ENCODE measurements at places on chromosomes 1 and 21.

DNA sequence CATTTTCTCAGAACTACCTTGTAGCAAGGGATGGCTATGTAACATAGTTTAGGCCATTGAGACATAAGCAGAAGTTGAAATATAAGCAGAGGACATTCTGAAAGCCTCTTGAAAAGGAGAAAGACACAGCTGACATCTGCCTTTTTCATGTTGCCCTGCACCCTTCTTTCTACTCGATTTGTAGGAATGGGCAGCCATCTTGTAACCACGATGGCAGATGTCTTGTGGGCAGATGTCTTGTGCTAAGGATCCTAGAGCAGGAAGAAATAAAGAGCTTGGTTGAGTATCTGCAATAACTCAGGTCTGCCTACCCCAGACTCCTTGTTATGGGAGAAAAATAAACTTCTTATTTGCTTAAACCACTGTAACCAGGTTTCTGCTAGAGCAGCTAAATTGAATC, 351.0 kb downstream of the PDE4B start:
- DNase-seq = no peak

DNA sequence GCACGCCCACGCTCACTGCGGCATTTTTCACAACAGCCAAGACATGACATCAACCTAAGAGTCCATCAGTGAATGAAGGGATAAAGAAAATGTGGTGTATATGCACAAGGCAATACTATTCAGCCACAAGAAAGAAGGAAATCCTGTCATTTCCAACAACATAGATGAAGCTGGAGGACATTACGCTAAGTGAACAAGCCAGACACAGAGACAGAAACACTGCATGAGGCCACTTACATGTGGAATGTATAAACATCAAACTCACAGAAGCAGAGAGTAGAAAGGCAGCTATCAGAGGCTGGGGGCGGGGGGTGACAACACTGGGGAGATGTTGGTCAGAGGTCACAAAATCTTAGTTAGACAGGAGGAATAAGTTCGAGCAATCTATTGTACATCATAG, 20.9 kb downstream of the TMPRSS2 start:
- no peak for DNase-seq

DNA sequence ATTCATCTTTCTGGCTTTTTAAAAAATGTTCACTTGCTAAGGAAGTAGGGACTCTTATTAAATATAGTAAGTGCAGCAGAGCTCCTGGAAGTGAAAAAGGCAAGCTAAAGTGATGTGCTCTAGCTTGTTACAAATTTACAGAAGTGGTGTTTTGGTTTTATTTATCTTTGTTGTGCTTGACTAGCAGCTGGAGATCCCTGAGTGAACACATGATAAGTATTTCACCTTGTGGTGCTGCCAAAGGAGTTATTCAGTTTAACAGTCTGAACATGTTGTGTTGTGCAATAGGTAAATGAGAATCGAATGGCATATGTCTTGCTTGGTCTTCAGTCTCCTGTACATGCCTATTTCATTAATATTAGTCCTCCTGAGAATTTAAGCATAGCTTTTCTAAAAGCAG, 315.7 kb downstream of the TPR start:
- no peak for DNase-seq

DNA sequence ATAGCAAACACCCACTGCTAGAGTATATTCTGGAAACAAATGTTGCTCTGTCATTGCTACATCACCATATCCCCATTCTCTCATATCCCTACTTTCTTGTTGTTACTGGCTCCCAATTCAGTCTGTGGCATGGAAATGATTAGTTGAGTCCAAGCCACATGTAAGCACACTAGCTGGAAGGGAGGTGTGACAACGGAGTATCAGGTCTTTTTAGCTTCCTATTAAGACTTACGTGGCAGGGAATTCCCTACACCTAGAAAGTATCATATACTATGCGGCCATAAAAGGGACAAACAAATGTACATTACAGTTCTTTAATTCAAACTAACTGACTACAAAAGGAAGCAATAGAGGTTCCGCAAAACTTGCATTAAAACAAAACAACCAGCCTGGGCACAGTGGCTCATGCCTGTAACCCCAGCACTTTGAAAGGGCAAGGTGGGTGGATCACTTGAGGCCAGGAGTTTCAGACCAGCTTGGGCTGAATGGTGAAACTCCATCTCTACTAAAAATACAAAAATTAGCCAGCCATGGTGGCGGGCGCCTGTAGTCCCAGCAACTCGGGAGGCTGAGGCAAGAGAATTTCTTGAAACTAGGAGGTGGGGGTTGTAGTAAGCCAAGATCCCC, 48.6 kb downstream of the INTS7 start:
- no peak for DNase-seq

- DNase-seq = no peak
These were observed 6.5 kb downstream of the C1orf35 start for GRCh38 chr1:228096416-228097332.

DNA sequence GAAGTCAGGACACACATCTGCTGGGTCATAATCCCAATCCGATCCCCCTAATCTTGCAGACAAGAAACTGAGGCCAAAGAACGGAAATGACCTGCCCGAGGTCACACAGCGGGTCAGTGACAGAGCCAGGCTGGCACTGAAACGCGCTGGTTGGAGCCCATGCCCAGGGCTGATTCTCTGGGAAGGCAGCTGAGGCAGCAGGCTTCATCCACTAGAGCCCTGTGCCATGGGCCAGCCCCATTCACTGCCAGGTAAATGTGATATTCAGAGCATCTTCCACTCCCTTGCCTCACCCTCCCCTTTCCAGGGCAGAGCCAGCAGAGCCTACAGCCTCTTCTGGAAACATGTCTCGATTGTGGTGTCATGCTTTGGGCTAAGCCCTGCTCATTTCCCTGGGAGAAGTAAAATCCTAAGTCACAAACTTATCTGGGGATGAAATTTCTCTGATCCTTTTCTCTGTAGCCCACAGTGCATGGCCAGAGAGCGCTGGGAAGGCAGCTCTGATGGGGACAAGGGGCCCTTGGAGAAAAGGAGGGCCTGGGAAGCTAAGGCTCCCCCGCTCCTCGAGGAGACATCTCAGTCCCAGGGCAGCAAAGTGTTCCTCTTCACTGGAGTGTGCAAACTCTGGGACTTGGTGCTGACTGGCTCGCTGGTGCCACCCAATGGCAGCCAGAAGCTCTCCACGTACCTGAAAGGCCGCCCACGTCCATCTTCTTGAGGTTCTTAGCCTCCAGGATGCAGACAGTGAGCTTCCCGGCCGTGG, 110.4 kb downstream of the SYT2 start:
- DNase-seq = no peak

DNA sequence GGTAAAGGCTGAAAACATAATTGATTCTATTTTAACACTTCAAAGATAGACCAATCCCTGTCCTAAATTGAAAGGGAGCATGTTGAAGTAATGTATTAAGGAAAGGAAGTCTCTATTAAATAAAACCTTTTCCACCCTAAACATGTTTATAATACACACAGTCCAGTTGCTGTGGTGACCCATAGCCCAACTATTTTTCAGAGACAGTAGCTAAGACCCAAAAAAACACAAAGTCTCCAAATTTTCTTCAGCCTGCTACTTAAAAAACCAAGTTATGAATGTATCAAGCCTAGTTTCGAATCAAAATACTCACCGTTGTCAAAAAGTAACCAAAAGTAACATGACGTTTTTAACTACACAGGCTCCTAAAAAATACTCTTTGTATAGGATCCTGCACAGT, 1.6 kb downstream of the ELK4 start:
- no peak for DNase-seq

DNA sequence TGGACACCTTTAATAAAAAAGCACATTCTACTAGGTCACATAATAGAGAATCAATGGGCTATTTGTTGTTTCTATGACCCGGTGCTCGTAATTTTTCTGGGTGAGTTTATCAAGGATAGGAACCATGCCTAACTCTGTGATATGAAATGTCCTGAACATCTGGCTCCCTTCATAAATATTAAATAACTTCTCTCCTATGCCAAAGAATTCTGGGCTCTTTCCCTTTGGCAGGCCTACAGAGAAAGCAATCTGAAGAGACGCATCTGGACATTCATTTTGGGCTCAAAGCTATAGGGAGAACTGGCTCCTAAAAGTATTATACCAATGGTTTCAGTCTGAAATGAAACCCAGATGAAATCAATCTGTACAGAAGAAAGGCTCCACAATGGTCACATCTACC, 38.8 kb upstream of the ANGPTL7 start:
- DNase-seq = no peak

DNA sequence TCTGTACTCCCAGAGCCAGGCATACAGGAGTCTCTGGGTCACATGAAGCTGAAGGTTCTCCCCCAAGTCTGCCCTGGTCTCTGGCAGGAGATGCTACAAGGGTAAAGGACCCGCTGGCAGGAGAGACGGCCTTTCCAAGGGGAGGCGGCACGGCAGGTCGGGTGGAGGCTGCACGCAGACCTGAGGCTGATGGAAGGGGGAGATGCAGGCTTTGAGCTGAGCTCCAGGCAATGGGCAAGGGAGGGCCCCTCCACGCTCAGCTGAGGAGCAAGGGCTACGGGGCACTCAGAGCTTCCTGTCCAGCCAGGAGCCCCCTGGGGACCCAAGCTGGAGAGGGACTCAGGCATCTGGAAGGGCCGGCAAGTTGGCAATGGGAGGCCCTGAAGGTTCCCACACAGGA, 50.3 kb downstream of the MEGF6 start:
- no peak for DNase-seq

DNA sequence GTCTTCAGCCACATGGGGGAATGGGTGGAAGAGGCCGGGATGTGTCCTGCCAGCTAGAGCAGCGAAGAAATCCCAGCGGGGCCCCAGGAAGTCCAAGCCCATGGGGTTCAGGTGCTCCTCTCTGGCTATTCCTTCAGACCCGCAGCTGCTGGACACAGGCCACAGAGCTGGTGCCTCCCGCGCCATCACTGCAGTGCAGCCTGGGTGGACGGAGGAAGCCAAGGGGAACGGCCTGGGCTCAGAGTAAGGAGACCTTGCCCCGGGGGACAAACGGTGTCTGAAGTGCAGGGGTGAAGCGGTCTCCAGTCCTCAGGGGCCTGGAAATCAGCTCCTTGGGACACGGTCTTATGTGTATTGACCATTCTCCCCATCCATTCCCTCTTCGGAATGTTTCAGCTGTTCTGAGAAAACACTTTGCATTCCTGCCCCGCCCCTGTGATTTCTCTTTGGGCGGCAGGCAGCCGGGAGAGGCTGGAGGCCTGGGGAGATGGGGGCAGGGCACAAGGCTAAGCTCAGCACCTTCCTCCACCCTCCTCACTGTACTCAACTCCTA, 18.4 kb downstream of the MTHFR start:
- no peak for DNase-seq

DNA sequence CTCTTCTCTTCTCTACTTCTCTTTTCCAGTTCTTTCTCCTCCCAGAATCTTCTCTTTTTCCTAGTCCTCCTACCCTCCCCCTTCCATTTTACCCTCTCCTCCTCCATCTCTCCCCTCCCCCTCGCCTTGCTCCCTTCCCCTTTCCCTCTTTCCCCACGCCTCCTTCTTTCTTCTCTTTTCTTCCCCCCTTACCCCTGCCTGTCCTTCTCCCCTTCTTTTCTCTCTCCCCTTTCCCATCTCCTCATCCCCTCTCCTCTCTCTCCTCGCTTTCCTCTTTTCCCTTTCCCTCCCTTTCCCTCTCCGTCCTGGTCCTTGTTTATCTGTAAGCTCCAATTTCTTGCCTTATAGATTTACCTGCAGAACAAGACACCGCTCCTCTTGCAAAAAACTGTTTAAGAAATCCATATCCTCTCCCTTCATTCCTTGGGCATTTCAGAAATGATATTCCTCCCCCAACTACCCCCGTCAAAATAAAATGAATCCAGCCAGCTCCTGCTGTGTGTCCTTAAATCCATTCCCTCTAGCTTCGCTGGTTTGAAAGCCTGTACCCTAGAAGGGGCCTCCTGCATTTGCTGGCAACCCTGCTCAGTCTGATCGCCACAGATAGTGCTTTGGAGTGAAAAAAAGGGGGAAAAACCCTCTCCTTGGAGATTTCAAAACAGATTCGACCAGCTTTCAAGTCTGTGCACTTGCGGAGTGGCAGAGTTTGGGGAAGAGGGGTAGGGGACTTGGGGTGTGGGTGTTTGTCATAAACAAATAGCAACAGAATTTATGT, 89.4 kb downstream of the PAPPA2 start:
- DNase-seq = no peak

- no peak for DNase-seq
These were observed 49.8 kb upstream of the WLS start for GRCh38 chr1:68281946-68282615.

GRCh38 chr1:179779645-179780272, 36.7 kb downstream of the FAM163A start:
- no peak for DNase-seq

- DNase-seq = no peak
These were observed 384.3 kb downstream of the LRRIQ3 start for GRCh38 chr1:73813716-73814115.

DNA sequence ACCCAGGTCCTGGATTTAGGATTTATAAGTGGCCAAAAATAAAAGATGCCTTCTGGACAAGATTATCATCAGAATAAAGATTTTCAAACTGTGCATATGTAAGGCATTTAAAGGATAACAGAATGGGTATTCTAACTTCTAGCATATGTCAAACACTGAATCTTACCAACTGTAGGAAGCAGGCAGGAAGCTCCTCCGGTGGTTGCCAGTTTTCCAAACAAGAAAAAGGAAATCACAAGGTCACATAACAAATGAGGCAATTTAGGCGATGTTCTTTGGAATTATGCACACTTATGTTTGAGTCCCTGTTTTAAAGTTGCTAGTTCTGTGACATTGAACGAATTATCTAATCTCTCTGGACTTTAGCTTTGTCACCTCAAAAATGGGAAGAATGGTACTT, 48.9 kb downstream of the ATP6V1G3 start:
- DNase-seq = no peak

DNA sequence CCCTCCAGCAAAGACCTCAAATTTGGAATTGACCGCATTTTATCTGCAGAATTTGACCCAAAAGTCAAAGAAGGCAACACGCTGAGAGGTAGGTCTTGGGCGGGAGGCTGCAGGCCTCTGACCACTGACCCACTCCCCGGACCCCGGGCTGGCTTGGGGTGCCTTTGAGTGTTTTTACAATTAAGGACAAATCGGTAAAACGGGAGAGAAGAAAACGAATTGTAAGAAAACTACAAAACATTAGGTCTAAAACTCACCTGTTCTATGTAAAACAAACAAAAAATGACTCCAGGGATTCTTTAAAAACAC, 1.1 kb downstream of the HLX start:
- no peak for DNase-seq

DNA sequence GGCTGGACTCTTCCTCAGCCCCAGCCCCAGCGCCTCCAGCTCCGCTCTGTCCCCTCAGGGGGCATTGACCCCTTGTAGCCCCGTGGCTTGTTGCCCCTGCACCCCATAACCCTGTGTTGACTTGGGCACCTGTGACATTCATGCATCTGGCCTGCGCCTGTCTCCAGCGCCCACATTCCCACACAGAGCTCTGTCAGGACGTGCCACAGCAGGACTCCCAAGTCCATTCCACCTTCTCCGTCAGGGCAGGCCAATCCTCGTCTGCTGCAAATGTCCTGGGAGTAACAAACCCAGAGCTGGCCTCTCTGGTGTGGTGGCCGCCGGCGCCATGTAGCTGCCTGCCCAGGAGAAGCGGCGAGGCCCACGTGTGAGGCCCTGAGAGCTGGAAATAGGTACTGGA, 60.6 kb downstream of the AGPAT3 start:
- DNase-seq = no peak

GRCh38 chr1:184617433-184618029, 137.1 kb downstream of the EDEM3 start:
- DNase-seq = no peak

All from stimulated activated CD8-positive, alpha-beta memory T cell treated with anti-CD3 and anti-CD28 coated beads, Interleukin-15, amount 100 ng/mL, for 4 hours (primary cell).